T1000 (cell line): ENCODE measurements at places on chromosomes 6 and 20.
A peak's percentile ranks its signal among the peaks of the same experiment; 100 is the strongest.

GRCh38 chr6:107390056-107390455 lies 69.3 kb downstream of the PDSS2 start:
- no peak for DNase-seq

DNA sequence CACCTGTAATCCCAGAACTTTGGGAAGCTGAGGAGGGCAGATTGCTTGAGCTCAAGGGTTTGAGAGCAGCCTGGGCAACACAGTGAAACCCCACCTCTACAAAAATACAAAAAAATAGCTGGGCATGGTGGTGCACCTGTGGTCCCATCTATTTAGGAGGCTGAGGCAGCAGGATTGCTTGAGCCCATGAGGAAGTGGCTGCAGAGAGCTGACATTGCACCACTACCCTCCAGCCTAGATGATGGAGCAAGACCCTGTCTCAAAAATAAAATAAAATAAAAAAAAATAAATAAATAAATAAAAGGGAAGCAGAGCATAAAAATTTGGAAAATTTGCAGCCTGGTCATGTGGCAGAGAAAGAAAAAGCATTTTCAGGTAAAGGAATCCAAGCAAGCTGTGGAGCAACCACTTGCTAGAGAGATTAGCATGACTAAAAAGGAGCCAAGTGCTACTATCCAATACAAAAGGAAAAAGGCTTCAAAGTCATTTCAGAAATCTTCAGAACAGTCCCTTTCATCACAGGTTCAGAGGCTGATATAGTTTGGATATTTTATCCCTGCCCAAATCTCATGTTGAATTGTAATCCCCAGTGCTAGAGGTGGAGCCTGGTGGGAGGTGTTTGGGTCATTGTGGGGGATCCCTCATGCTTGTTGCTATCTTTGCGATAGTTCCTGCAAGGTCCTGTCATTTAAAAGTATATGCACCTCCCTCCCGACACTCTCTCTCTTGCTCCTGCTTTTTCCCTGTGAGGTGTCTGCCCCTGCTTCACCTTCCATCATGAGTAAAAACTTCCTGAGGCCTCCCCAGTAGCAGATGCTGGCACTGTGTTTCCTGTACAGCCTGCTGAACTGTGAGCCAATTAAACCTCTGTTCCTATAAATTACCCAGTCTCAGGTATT lies 11.2 kb upstream of the TTK start:
- DNase-seq = no peak

GRCh38 chr20:22815603-22816315 lies 219.4 kb upstream of the SSTR4 start:
- no peak for DNase-seq

- DNase-seq = no peak
These were observed 75.5 kb downstream of the ANKS1A start for GRCh38 chr6:34964564-34964963.

GRCh38 chr20:32541323-32542258 lies 43.5 kb downstream of the NOL4L start:
- DNase-seq = no peak

GRCh38 chr6:110703010-110703905 lies 112.0 kb downstream of the CDK19 start:
- DNase-seq = no peak

GRCh38 chr20:1325173-1326030 lies 3.5 kb downstream of the SDCBP2 start:
- DNase-seq = peak; percentile 72

- no peak for DNase-seq
These were observed 27.3 kb downstream of the RIN2 start for GRCh38 chr20:19785173-19785982.

GRCh38 chr20:57323034-57323433 lies 6.6 kb upstream of the SPO11 start:
- no peak for DNase-seq

- no peak for DNase-seq
These were observed 412.3 kb downstream of the PRKN start for GRCh38 chr6:162315291-162315690.

GRCh38 chr20:60637801-60638200 lies 614.3 kb upstream of the CDH4 start:
- DNase-seq = no peak

- no peak for DNase-seq
These were observed 85.3 kb upstream of the PCSK2 start for GRCh38 chr20:17141568-17141967.

DNA sequence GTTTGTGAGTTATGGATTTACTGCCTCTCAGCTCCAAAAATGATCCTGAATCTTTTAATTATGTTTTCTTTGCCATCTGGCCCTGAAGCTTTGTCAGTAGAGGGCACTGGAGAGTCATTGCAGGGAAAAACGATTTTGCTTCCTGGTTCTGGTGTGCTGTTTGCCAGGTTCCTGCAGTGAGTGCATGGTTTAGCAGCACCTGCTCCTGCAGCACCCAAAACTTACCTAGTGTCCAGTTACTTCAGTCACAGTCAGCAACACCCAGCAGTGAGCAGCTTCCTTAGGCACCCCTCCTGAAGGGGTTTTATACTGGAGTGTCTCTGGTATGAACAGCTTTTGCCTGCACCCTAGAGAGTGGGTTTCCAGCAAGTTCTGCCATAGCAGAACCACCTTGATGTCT lies 6.0 kb upstream of the TRIM26 start:
- peak; percentile 20 for DNase-seq

- no peak for DNase-seq
These were observed 116.6 kb upstream of the CEP162 start for GRCh38 chr6:84344005-84344404.

- DNase-seq = no peak
These were observed 19.2 kb upstream of the RIPOR3 start for GRCh38 chr20:50710492-50711063.

- DNase-seq = no peak
These were observed 687.8 kb downstream of the COL12A1 start for GRCh38 chr6:74518035-74518434.

DNA sequence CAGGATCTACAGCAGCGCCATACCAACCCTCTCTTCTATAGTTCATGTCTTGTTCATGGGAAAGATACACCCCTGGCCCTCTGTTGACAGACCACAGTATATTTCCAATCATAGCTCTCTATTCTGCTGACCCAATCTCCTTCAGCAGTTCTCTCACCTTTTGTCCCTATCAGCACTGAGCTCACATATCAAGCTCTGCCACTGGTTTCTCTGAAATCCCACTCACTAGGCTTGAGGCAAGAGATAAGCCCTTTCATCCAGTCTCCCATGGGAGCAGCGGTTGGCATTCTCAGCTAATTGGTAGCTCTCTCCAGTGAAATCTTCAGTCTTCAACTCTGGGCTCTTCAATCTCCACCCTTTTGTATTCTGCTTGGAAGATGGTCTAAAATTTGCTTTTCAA lies 313.4 kb downstream of the GJA1 start:
- DNase-seq = no peak

GRCh38 chr20:10167040-10167439 lies 51.6 kb upstream of the SNAP25 start:
- DNase-seq = no peak

DNA sequence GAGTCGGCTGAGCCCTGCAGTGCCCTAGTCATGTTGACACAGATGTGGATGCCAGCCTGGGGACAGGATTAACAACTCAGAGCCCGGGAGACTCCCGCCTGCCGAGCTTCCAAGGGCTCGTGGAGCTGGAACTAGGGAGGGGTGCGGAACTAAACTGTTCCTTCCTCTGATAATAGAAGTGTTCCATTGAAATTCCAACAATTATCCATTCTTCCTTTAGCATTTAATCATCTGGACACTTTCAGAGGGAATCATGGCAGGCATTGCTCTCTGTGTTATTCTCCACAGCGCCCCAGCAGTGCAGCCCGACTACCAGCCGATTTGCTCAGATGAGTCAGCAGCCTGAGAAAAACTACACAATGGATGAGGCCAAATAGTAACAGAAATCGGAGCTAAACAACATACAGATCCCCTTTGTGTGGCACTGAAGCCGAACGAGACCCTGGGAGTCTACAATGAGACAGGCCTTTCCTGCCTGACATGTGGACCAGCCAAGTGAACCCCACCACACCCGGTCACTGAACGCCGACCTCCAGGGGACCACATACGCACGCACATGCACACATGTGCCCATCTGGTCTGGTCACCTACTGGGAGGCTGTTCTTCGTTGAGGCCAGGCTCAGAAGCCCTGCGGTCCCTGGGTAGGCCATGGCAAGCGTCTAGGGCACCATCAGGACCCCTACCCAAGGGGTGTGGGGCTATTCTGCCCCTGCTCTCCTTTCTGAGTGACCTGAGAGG lies 238.4 kb upstream of the AFDN start:
- DNase-seq = no peak

GRCh38 chr20:20956513-20956931 lies 149.6 kb downstream of the LINC00237 start:
- no peak for DNase-seq

- DNase-seq = no peak
These were observed 8.4 kb upstream of the RIN2 start for GRCh38 chr20:19749618-19750071.

DNA sequence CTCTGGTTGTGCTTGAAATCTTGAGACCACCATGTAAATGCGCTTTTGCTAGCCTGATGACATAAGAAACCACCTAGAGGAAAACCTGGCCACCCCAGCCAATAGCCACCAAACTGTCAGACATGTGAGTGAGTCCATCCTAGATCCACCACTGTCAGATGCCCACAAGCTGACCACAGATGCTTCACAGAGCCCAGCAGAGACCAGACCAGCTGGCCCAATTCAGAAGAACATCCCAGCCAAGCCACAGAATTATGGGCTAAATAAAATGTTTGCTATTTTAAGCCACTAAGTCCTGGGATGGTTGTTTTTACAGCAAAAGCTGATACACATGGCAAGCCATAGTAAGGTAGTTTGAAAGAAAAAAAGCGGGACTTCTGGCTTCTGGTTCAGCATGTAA lies 425.3 kb downstream of the KIF16B start:
- DNase-seq = no peak

- no peak for DNase-seq
These were observed 694.3 kb upstream of the FLRT3 start for GRCh38 chr20:15031546-15032351.

DNA sequence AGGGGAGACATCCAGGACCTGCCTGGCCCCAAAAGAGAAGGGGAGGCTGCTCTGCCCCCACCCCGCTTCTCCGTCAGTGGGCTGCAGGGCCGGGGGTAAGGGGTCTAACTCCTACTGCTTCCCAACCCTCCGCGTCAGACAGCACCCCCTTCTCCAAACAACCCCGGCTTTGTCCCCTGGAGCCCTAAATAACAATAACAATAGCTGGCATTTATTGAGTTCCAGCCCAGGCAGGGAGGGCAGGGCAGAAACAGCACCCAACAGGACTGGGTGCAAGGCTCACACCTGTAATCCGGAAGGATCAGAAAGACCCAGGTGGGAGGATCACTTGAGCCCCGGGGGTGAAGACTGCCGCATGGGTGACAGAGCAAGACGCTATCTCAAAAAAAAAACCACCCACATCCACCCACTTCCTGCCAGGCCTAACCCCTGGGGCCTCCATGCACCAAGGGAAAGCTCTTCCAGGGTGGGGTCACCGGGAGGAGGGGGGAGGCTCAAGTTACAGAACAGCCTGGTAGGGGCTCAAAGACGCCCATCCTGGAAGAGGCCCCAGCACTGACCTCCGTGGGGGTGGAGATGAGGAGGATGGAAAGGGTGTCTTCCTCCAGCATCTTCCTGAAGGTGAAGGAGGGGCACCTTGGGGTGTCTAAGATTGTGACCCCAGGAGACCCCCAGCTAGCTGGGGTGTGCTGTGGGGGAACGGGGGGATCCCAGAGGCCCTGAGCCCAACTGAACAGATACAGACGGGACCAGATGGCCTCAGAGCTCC lies 1.3 kb upstream of the FNDC11 start:
- DNase-seq = no peak

GRCh38 chr6:34792605-34793500 lies 970 bp downstream of the BLTP3A start:
- DNase-seq = no peak

DNA sequence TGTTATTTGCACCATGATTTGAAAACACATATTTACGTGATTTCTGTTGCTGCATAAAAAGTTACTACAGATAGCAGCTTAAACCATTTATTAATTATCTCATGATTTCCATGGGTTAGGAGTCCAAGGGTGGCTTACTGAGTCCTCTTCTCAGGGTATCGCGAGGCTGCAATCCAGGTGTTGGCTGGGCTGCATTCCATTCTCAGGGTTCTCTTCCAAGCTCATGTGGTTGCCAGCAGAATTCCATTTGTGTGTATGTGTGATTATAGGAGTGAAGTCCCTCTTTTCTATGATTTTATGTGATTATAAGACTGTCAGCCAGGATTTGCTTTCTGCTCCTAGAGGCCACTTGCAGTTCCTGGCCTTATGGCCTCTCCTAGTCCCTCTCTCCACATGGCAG lies 135.1 kb downstream of the FAM83B start:
- DNase-seq = no peak

DNA sequence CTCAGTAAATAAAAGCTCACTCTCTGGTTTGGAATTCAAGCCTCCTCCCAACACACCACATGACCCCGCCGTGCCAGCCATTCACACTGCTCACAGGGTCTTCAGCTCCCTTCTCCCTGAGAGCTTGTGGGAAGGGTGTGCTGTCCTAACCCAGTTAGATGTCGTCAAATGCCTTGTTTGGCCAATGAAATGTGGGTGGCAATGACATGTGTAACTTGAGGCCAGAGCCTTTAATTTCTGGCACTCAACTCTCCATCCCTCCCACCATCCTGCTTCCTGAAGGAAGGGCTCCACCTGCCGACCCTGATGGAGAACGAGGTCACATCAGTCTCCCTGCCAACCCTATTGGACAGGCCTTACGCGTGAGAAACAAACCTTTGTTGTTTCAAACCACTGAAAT lies 224.5 kb upstream of the AGPAT4 start:
- no peak for DNase-seq

DNA sequence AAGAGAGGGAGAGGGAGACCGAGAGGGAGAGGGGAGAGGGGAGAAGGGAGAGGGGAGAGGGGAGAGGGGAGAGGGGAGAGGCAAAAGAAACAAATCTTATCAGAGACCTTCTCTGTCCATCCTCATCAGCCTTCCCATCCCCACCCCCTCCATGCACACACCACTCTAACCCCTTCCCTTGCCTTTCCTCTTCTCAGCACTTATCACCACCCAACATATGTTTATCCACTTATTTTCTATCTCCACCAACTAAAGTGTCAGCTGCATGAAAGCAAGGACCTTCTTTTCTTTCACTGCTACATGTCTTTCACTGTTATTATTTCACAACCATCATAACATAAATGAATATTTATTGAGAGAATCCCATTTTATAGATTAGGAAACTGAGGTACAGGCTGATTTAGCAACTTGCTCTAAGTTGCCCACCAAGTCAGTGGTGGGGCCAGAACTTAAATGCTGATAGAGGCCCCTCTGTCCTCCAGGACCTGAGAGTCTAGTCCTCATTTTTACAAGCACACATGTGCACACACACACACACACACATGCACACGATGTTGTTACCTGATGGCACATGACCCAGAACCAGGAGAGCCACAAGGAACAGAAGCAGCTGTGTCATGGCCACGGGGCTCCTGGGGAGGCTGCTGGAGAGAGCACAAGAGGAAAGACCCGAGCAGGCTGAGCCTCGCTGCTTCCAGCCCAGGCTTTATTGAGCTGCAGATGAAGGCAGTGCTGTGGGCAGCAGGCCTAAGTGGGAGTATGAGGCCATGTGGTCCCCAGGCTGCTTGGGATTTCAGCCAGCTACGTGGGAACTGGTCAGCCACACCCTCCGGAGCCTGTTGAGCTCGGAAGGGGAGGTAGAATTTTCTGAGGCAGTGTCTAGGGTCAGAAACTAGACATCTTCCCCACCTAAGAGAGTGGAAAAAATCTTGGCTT lies 2.3 kb downstream of the DEFB124 start:
- no peak for DNase-seq

GRCh38 chr20:46316984-46317684 lies 8.8 kb upstream of the CDH22 start:
- DNase-seq = no peak

- no peak for DNase-seq
These were observed 86.6 kb downstream of the SESN1 start for GRCh38 chr6:109008054-109008453.

- DNase-seq = no peak
These were observed 123.3 kb downstream of the ZFAND3 start for GRCh38 chr6:37942606-37943376.
